ENCODE measurements at places on chromosomes 2 and 18.

GRCh38 chr2:11309706-11310105 lies 34.7 kb downstream of the ROCK2 start:
- DNase-seq: no peak

- peak; percentile 10 for DNase-seq
Observed at GRCh38 chr18:40355726-40356125, 1599.3 kb upstream of the PIK3C3 start.

DNA sequence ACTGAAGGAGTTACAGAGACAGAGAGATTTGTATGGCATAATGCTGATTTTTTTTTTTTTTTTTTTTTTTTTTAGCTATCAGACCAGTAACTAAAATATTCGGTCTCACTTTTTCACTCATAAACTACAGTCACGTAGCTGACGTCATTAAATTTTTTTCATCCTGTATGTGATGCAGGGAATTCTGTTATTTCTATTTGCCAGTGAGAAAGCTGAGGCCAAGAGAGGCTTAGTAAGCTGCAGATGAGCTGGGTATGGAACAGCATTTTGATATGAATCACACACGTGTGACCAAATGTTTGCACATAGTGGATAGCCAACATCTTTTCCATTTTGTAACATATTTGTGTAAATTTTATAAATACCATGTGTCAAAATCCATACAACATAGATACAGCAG lies 79.1 kb upstream of the EPB41L3 start:
- no peak for DNase-seq

GRCh38 chr2:3464401-3465005 lies 54.8 kb downstream of the ADI1 start:
- DNase-seq: no peak

- DNase-seq: no peak
Observed at GRCh38 chr18:74946646-74947375, 262.1 kb downstream of the PTGR3 start.

GRCh38 chr2:231258701-231259100 lies 60.3 kb downstream of the ARMC9 start:
- no peak for DNase-seq

DNA sequence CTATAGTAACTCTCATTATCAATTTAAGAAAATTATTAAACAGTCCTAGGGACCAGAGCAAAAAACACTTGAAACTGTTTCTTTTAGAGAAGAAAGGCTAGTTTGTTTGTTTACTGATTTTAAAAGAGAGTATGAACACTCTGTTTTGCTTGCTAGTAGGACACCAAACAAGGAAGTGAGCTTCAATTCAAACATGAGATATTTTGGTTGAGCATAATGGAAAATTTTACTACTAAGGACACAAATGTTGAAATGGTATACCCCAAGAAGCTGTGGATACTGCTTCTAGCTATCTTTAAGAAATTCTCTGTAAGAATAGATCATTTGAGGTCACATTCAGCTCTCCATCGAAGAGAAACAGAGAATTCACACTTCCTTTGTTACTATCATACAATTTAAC lies 216.3 kb upstream of the SMAD7 start:
- no peak for DNase-seq

DNA sequence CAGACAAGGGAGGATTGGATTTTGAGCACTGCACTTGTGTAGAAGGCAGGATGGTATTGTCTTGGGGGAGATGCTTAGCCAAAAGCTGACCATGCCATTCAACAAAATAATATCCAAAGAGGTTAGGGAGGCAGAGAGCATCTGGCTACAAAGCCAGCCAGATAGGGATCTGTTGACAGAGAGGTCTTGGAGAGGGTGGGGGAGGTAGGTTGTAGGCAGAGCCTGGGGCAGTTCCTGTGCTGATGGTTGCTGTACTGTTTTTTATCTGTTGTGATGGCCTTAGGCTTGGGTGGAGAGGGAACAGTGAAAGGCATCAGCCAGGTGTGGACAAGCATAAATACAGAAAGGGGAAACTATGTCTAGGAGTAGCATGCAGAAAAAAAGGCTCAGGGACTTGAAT lies 100.9 kb downstream of the AQP4 start:
- DNase-seq: no peak

GRCh38 chr18:68763083-68763482 lies 34.8 kb upstream of the CCDC102B start:
- DNase-seq: no peak

DNA sequence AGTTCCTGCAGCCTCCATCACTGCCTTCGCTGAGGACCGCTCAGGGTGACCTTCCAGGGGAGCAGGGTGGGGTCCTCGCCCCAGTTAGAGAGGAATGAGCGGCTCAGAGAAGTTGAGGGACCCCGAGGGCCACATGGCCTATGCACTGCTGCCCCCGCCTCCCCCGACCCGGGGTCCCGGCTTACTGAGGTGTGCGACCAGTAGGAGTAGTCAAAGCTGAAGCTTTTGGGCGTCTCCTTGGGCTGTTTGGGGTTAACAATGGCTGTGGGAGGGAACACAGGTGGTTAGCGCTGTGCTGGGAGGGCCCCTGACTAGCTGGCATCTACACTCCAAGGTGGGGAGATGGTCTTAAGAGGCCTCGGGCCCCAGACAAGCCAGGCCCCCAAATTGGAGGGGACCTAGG lies 31.0 kb downstream of the KIF1A start:
- DNase-seq: no peak

DNA sequence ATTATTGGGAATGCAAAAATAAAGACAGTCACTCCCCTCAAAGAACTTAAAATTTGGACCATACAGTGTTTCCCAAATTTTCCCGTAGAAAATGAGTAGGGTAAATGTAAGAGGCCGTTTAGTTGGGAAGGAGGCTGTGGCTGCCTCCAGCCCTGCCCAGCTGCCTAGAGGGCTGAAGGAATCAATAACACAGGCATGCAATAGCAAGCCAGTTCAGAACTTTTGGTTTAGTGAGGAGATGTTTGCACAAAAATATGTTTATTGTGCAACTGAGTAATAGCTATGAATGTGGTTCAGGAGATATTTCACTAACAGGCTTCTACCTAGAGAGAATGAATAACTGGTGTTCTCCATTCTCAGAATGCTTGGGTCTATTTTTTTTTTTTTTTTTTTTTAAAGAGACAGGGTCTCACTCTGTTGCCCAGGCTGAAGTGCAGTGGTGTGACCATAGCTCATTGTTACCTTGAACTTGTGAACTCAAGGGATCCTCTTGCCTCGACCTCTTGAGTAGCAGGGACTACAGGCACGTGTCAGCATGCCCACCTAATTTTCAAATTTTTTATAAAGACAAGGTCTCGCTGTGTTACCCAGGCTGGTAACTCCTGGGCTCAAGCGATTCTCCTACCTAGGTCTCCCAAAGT lies 23.6 kb downstream of the UGP2 start:
- DNase-seq: peak; percentile 63

DNA sequence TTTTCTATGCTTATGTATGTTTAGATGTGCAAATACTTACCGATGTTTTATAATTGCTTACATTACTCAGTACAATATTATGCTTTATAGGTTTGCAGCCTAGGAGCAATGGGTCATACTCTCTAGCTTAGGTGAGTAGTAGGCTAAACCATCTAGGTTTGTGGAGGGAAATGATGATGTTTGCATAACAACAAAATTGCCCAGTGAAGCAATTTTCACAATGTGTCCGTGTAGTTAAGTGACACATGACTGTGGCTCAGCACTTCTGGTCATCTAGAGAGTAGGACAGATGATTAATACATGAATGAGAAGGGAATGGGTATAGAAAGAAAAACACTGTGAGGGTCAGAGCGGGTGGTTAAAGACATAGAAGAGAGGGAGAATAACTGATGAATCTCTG lies 2116.2 kb upstream of the PIK3C3 start:
- no peak for DNase-seq

DNA sequence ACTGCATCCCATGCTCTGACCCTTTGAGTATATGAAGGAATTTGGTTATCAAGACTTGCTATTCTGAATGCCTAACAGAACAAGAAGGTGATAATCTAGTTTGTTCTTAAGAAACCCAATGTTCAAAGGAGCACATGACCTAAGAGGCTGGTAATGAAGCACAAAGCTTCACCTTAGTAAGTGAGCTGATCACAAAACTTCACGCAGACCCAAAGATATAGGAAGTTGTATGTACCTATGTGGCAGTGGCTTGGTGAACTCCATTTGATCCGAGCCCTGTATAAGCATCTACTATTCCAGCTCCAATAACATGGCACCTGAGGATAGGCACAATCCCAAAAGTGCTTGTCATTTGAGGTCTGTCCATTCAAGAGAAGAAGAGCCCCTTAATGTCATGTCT lies 78.6 kb downstream of the ANKRD44 start:
- no peak for DNase-seq

Measured in AG20443 (cell line).